Activated CD4-positive, alpha-beta T cell treated with anti-CD3 and anti-CD28 coated beads, Interleukin-2, amount 50 U/mL, for 48 hours (primary cell): ENCODE measurements at places on chromosomes 7 and 10.

DNA sequence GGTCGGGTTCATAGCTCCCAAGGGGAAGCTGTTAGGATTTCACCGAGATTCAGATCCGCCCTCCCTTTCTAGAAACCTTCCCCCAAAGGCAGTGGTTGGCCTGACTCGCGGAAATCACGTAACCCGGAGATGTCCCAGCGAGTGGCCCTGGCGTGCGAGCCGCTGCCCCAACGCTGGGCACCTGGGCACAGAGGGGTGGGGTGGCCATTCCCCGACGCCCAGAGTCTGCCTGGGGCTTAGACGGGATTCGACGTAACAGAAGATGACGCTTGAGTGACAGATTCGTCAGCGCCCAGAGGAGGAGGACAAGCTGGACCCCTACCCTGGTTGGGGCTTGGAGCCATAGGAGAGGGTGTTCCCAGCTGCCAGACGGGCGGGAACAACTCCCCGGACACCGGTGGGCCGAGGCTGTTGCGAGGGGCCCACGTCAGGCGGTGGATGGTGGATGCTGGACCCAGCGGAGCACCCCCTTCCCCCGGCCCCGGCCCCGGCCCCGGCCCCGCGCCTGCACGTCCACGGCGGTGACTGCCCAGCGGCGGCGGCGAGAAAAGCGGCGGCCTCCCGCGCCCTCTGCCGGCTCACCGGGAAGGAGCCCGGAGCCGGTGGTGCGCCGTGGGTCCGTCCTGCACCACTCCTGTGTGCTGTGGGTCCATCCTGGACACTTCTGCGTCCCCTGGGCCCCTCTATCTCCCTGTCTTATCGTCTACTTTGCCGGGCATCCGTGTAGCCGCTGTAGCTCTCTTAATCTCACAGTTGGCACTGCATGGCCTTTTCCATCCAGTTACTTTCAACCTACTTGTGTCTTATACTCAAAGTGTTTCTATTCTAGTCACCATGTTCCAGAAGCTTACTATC lies 35.4 kb upstream of the KNDC1 start:
- peak; percentile 40 for DNase-seq

- DNase-seq, result no peak
Observed at GRCh38 chr10:122323189-122323588, 51.3 kb upstream of the PLEKHA1 start.

- peak; percentile 51 for DNase-seq
Observed at GRCh38 chr10:118543714-118544400, 51.6 kb downstream of the PRLHR start.

- DNase-seq, result no peak
Observed at GRCh38 chr10:131312478-131312836, 936 bp upstream of the TCERG1L start.

DNA sequence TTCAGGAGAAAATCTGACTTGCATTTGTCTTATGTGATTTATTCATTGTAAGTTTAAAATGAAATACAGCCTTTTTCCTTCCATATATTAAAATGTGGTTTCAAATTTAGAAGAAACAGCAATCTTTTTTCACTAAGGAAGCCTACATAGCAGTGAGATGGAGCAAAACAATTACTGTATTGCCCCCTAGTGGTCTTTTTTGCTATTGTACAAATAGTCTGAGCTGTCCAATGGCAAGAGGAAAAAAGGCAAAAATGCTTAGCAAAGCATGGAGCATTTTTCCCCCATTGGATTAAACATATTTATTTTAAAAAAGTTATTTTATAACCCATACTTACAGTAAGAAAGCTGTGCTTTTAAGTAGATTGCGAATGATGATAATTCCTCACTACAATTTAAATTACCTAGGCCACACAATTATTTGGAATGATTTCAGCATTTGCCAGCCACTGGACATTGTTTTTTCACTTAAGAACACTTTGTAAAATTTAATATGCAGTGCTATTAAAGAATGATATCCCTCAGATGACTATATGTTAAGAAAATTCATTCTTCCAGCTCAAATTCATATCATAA lies 119.5 kb downstream of the CPED1 start:
- DNase-seq, result no peak

DNA sequence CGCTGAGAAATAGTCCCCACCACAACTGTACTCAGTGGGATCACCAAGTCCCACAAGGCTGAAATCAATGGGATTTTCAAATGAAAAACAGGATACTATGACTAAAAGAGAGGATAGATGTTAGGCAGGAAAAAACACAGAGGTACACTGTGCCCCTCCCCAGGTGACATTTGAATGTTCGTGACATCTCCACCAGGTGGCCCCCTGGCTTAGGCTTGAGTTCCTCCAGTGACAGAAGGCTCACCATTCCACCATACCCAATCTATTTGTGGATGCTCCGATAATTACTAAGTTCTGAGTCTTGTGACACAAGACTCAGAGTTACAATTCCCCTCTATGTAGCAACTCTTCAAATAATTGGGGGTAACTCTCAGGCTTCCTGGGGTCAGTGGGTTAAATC lies 77.5 kb upstream of the KCNMA1 start:
- DNase-seq, result peak; percentile 13

DNA sequence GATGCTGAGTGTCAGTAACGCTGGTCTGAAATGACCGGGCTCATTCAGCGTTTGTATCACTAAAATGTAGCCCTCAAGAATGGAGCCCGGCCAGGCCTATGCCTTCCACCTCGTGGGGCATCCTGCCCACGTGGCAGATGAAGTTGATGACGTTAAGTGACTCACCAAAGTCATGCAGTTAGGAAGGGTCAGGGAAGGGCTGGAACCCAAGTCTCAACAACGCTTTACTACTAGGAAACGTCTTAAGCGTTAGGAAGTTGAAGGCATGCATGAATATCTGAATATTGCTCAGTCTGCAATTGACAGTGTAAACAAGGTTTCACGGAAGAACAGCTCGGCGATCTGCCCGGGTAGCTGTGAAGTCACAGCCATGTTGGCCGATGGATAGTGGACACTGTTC lies 14.0 kb upstream of the UBE3C start:
- no peak for DNase-seq

- no peak for DNase-seq
Observed at GRCh38 chr10:110591760-110592159, 24.3 kb downstream of the SMC3 start.

DNA sequence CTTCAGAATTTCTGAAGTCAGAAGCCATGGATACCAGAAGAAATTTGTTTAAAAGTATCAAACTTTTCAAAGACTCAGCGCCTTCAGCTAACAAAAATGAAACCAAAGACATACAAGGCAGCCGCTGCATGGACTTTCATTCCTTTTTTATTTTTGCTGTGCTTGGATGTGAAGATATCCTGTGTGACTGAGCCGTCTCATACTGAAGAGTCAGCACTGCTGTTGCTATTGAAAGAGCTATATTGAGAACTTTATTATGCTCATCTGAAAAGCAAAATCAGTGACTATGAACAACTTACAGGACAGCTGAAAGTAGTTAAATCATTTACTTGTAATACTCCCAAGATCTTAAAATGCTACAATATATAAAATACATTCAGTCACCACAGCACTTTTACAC lies 809.2 kb downstream of the NXPH1 start:
- DNase-seq, result no peak

DNA sequence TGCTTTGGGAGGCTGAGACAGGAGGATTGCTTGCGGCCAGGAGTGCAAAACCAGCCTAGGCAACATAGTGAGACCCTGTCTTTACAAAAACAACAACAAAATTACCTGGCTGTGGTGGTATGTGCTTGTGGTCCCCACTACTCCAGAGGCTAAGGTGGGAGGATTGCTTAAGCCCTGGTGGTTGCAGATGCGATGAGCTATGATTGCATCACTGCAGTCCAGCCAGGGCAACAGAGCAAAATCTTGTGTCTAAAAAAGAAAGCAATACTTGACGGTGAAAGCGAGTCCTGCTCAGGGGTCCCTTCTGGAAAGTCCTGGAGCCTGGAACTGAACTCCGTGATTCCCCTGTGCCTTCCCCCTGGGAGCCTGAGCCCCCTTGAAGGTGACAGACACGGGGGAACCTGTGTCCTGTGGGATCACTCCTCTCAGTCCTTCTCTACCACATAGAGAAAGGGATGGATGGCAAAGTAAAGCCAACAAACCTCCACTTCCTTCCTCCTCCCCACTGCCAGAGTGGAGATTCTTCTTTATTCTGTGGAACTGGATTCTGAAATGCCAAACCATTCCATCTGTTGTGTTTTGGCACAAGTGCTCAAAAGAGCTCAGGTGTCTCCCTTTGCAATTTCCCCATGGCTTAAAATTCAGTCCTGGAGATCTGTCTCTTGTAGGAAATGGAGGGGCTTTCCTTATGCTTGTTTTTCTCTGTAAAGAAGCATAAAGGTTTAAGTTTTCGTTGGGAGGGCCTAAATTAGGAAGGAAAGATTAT lies 50.6 kb downstream of the KIAA1217 start:
- DNase-seq, result no peak

- no peak for DNase-seq
Observed at GRCh38 chr7:44162785-44163395, 21.8 kb upstream of the MYL7 start.

GRCh38 chr7:112749775-112750174 lies 40.4 kb downstream of the TMEM168 start:
- DNase-seq, result no peak

DNA sequence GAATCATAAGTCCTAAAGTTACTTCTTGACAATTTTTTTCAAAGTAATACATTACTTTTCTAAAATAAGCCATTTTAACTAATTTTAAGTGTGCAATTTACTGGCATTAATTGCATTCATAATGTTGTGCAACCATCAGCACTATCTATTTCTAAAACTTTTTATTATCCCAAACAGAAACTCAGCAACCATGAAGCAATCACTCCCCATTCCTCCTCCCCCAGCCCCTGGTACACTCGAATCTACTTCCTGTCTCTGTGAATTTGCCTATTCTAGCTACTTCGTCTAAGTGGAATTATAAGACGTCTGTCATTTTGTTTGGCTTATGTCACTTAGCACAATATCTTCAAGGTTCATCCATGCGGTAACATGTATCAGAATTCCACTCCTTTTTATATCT lies 84.9 kb downstream of the MKX start:
- no peak for DNase-seq

GRCh38 chr7:22849172-22849571 lies 26.5 kb upstream of the TOMM7 start:
- no peak for DNase-seq

GRCh38 chr10:72911758-72912157 lies 18.2 kb downstream of the OIT3 start:
- DNase-seq, result no peak

GRCh38 chr7:48245751-48246472 lies 74.7 kb downstream of the ABCA13 start:
- no peak for DNase-seq

DNA sequence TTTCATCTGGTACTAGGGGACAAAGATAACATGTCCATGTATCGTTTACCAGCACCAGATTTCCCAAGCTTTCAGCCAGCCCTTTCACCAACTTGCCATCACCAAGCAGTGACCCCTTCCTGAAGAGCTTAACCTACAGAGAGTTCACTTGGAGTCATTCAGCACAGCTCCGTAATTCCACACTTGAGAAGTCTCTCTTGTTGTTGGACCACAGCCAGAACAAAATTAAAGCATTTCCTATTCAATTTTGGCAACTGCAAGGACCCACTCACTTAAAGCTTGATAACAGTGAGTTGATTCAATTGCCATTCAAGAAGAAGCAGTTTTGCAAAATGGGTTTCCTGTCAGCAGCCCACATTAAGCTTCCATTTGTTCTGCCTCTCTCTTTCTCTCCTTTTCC lies 88.5 kb upstream of the LRRTM3 start:
- DNase-seq, result no peak

DNA sequence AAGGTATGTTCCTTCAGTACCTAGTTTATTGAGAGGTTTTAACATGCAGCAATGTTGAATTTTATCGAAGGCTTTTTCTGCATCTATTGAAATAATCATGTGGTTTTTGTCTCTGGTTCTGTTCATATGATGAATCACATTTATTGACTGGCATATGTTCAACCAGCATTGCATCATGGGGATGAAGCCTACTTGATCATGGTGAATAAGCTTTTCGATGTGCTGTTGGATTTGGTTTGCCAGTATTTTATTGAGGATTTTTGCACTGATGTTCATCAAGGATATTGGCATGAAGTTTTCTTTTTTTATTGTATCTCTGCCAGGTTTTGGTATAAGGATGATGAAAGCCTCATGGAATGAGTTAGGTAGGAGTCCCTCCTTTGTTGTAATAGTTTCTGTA lies 204.0 kb upstream of the GNAI1 start:
- no peak for DNase-seq

- no peak for DNase-seq
Observed at GRCh38 chr10:119203006-119203405, 4.4 kb upstream of the GRK5 start.

GRCh38 chr10:11213137-11213536 lies 195.5 kb downstream of the CELF2 start:
- no peak for DNase-seq

DNA sequence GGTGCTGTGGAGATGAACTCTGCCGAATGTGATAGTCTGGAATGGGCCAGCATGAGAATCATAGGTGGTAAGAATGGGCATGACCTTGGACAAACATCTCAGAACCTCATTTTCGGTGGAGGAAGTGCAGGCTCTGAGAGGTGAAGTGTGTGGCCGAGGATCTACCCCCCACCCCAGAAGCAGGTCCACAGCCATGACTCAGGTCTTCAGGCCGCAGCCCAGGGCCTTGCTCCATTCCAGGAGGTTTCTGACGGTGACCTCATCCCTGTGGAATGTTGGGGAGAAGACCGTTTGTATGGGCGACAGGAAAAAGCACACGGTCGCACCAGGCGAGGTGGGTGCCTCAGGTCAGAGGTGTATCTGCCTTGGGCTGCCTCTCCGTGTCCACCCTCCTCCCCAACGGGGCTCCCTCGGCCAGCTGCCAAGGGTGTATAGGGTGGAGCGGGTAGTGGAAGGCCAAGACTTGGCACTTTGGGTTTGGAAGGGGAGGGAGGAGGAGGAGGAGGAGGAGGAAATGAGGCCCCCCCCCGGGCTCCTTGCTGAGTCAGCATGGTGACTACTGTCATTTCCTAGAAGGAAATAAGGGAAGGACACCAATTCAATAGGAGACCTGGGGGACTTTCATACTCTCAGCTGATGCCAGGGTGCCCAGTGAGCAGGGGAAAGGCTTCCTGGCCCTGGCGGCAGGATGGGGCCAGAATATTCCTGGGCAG lies 168.0 kb upstream of the RHEB start:
- DNase-seq, result no peak

GRCh38 chr7:99848420-99849216 lies 20.8 kb downstream of the CYP3A43 start:
- no peak for DNase-seq

- peak; percentile 45 for DNase-seq
Observed at GRCh38 chr10:73647211-73647874, 6.1 kb upstream of the MYOZ1 start.

DNA sequence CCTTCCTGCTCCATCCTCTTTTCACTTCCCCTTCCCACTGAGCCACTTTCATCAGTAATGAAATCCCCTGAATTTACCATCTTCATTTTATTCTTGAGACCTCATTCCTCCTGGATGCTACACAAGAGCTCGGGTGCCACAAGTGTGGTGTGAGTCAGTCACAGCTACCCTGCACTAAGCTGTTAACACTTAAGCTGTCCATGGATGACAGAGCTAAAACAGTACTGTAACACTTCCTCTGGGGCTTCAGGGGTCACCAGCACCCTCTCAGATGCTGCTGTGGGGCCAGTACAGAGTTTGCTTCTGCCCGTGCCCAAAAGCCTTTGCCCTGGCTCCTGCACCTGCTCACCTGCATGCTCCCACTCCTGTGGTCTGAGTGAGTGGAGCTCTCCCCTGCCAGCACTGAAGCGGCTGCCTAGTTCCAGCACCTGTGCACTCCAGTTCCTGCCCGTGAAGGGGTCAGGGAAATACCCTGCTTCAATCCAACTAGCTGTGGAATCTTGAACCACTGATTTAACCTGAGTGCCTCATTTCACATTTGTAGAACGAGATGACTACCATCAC lies 71.9 kb downstream of the POT1 start:
- no peak for DNase-seq

GRCh38 chr7:75578081-75578480 lies 86.0 kb downstream of the SPDYE5 start:
- DNase-seq, result no peak
